ENCODE measurements at places on chromosomes 5 and 9.

GRCh38 chr5:32223972-32224609, 50.0 kb upstream of the GOLPH3 start:
- DNase-seq: no peak

- DNase-seq: no peak
Measured at GRCh38 chr5:121872856-121873255, 21.2 kb downstream of the FTMT start.

GRCh38 chr9:112885324-112885723, 5.4 kb downstream of the SLC46A2 start:
- DNase-seq: no peak

DNA sequence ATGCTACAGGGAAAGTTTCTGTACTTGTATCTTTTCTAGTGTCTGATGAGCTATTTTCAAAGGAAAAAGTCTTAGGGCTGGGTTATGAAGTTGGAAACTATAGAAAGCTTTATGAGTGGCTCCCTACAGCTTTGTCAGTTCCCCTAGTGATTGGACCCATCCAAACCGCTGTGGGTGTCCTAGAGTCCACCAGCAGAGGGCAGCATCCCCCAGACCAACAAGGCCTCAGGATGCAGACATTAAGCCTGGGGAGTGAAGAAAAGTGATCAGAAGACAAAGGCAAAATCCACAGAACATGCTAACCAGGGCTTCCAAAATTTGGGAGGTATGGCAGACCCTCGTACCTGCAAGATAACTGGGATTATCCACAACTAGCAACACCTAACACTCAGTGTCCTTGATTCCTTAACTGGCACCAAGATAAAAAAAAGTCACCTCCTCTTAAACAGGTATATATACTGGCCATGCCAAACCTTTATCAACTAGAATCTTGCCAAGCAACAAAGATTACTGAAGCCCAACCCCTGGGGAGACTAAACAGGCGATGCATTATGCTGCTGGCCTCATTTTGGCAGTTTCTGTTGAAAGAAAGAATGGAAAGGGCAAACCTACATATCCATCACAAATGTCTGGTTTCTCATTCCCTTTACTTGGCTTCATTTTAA, 110.4 kb upstream of the NR5A1 start:
- DNase-seq: peak; percentile 61

DNA sequence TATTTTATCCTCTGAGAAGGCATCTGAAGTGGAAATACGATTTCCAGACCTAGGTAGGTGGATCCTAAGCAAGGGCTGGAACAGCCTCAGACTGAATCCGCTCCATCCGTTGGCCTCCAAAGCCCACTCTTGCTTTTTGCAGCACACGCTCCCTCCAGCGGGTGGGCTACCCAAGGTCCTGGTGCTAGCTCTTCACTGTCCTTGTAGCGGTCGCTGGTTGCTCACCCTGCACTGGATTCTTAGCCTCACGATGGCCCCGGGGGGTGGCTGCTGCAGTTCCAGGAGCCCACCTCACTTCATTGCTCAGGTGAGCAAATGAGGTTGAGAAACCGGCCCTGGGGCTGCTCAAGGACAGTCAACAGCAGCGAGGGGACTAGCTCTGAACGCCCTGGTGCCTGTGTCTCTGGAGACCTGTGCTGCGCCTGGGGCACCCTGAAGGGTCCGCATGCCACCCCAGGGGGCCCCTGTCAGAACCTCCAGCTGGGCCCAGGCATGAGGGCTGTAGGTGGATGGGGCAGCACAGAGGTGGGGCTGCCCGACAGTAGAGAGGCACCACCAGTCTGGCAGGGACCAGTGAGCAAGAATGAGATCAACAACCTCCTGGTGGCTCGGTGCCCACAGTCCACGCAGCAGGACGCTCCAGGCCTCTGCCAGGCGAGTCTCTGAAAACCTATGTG, 4.3 kb downstream of the MGAT4B start:
- no peak for DNase-seq

- no peak for DNase-seq
Measured at GRCh38 chr5:146240951-146241350, 37.5 kb downstream of the RBM27 start.

DNA sequence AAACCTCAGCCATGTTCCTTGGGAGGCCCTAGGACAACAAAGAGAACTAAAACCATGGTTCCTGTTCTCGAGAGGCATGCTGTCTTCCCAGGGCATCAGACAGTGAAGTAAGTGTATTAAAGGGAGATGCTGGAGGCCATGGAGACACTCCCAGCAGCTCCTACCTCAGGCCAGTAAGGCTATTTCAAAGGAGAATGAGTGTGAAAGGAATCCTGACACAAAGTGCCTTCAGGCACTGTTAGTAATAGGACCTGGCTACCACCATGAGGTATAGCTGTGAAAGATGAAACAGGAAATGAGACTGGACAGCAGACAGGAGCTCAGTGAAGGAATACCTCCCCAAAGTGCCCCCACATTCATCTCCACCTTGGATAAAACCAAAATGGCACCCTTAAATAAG, 71.0 kb downstream of the FANCC start:
- no peak for DNase-seq

DNA sequence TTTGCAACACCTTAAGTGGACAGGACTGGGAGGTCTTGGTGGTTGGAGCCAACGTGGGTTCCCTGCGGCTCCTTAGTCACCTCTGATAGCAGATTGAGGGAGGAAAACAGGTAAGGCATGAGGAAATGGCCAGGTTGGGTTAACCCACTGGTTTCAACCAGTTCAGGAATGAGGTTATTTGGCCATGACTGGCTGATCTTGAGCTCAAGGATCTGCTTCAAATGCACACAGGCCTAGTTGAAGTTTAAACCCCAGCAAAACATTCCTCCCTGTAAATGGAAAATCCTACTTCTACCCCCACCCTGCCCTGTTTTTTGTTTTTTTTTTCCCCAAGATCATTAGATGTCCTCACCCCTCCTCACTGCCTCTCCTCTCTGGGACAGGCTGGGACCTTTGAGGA, 3.2 kb upstream of the NUP214 start:
- no peak for DNase-seq

DNA sequence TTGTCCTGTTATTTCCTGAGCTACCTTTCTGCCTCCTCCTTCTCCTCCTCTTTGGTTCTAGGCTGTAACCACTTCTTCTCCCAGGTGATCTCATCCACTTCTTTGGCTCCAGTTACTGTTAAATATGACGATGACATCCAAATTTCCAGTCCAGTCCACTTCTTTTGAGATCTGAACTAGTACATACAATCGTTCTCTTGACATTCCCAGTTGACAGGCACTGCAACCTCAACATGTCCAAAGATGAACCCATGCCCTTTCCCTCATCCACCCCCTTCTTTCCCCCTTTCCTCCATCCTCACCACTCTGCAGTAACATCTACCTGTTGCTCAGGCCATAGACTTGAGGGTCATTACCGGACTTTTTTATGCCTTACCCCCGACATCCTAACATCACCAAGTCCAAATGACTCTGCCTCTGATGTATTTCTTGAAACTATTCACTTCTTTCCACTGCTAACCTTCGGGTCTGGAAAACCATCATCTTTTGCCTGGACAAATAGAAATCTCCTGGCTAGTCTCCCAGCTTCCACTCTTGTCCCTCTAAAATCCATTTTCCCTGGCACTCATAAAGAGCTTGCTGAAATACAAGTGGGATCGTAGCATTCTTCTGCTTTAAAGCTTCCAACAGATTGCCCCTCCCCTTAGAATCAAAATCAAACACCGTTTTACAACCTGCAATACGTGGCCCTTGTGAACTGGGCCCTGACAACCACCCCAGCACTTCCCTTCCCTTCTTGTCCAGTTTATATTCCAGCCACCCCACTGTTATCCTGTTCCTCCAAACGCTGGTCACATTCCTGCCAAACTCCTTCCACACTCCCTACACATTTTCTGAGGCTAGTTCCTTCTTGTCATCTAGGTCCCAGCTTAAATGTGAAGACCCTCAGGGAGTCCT, 31.5 kb downstream of the KLF9 start:
- DNase-seq: no peak

- no peak for DNase-seq
Measured at GRCh38 chr9:94918038-94918753, 191.7 kb downstream of the AOPEP start.

GRCh38 chr5:111383288-111383970, 128.9 kb downstream of the STARD4 start:
- DNase-seq: no peak

DNA sequence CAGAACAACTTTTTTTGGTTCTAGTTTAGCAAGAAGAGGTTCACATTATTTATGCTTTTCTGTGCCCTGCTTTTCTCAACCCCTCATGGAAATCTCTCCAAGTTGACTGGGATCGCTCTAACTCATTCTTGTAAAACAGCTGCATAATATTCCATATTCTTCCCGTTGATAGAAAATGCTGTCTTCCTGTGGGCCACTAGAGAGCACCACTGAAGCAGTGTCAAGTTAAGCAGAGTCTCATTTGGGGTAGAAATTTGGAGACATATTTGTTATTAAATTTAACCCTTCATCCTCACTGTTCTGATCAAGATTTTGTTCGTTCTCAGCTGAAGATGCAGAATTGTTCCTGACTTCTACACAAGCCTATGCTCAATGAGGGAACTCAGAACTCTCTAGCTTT, 140.1 kb downstream of the CEMIP2 start:
- DNase-seq: no peak

GRCh38 chr5:138702166-138703077, 50.8 kb upstream of the CTNNA1 start:
- no peak for DNase-seq

- no peak for DNase-seq
Measured at GRCh38 chr9:6212722-6213375, 2.8 kb upstream of the IL33 start.

DNA sequence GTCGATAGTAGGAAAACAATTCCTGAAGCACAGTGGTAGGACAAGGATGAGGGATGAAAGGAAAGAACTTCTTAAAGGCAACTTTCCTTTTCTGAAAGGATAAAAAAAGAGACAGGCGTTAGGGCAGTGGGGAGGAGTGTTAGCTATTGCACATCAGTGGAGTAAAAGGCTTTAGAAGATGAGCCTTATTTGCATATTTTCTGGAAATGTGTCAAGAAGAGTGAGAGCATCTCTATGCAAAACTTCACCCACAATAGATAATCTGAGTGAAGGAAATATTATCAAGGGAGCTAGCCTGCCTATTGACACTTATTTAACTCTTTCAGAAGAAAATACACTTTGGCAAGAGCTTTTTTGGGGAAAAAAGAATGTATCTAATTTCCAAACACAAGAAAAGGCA, 151.6 kb downstream of the MACIR start:
- no peak for DNase-seq

GRCh38 chr5:124446120-124446519, 300.3 kb downstream of the ZNF608 start:
- DNase-seq: no peak

- no peak for DNase-seq
Measured at GRCh38 chr5:126594748-126595485, at the start of gene ALDH7A1. ALDH7A1 (minus strand) TSS chr5:126595219; CDS start chr5:126595198, 21 bp downstream.

GRCh38 chr5:45696206-45696836, at the start of gene HCN1:
HCN1 (minus strand) TSS chr5:45696380.
- no peak for DNase-seq

GRCh38 chr5:151072630-151073025, 8.2 kb downstream of the TNIP1 start:
- DNase-seq: no peak

DNA sequence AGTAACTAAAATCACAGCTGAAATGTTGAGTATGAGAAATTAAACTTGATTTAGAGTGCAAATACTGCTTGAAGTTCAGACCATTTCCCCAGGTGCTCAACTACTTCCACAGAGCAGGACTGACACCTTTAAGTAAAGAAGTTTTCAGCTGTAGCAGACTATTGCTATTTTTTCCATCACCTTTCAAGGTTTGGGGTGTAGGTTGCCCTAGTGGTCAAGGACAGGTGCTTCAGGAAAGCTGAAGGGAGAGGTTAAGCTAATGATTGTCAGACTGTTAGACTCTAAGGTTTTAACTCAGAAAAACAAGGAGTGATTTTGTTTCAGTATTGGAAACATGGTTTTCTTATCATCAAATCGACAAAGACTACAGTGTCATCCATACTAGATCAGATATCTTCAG, 162.1 kb downstream of the CCDC192 start:
- DNase-seq: no peak

DNA sequence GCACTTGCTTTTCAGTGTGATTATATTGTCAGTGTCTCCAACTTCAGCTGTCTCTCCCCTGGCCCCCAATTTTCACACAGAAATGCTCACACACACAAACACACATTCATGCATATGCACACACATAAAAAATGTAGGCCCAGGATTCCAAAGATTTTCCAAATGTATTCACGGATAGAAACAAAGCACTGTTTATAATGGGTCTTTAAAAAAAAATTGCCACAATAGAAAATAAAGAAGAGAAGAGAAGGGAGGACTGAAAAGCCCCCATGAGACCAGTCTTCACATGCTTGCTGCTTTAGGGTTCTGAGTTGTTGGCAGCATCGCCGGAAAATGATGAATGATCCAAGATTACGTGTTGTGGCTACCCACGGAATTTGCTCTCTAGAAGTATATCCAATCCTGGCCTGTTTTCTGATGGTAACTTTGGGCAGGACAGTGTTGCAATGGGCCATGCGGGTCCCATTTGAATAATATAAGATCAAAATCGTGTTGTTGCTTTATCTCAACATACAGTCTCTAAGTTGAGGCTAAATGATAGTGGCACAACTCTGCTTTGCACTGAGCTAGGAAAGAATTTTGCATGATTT, 36.2 kb upstream of the ACO1 start:
- DNase-seq: no peak

DNA sequence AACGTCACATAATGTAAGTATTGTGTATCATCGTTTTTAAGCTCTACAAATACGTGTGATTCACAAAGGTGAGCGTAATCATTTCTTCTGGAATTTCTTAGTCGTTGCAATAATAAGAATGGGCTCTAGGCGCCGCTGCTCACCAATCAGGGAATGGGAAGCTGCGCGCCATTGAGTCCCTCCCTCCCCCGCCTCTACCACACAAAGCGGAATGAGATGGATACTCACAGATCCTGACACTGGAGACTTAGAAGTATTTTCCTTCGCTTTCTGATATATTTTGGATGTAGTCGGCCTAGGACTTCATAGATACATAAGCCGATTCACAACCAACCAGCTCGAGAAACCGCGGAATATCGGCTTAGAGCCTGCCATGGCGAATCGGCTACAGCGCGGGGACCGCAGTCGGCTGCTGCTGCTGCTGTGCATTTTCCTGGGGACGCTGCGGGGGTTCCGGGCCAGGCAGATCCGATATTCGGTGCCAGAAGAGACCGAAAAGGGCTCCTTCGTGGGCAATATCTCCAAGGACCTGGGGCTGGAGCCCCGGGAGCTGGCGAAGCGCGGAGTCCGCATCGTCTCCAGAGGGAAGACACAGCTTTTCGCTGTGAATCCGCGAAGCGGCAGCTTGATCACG, at the start of gene PCDHGA11:
Gene PCDHGA11, plus strand, starts transcription at position 197 of the 634 bp plus-strand sequence. Its CDS starts 177 bp downstream, at position 374.
- peak; percentile 48 for DNase-seq

GRCh38 chr5:10534561-10535530, 29.0 kb upstream of the ANKRD33B start:
- no peak for DNase-seq

DNA sequence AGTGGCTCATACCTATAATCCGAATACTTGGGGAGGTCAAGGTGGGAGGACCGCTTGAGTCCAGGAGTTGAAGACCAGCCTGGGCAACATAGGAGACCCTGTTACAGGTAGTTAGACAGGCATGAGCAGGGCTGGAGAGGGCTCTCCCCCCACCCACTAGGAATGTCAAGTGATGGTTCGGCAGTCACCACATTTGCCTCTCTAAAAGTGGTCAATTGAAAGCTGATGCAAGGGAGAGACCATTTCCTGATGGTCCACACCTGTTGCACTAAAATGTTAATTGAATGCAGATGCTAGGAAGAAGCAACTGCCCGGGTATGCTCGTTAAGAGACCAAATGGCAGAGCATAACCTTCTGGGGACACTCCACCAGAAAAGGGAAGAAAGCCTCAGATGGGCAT, 82.7 kb downstream of the SFXN1 start:
- DNase-seq: no peak

Measured in hematopoietic multipotent progenitor cell treated with erythropoietin and hydrocortisone succinate and interleukin-3 and kit ligand, for 17 days (in vitro differentiated cells).